ENCODE measurements at places on chromosomes 5 and 9. TPM values are rescaled to one million over a fixed set of nuclear protein-coding genes. Genes with fewer than 3 reads are reported as not detected.

TMEM252 gene
- total RNA-seq, result not detected

DIRAS2 gene
- 0.06 TPM for total RNA-seq

VDAC1 gene
- 400 TPM for total RNA-seq

COL5A1 gene
- 41.9 TPM for total RNA-seq

ADAMTSL1 gene
- total RNA-seq, result 0.13 TPM

ACTBL2 gene
- total RNA-seq, result 0.08 TPM

PTGS1 gene
- 2.1 TPM for total RNA-seq

TAL2 gene
- 0.41 TPM for total RNA-seq

PPP3R2 gene
- not detected for total RNA-seq

SPEF2 gene
- total RNA-seq, result 1.7 TPM

CNTFR gene
- not detected for total RNA-seq

RETREG1 gene
- total RNA-seq, result 3.3 TPM

LECT2 gene
- not detected for total RNA-seq

Measured in A549 treated with Mapracorat at 1 μM for 4 hours (cell line).